ENCODE measurements at places on chromosomes 11 and 22.

GRCh38 chr11:60498853-60499252 is 6.3 kb downstream of the MS4A12 start:
- DNase-seq = no peak

GRCh38 chr22:30228509-30229359 is 17.8 kb downstream of the LIF start:
- no peak for DNase-seq

DNA sequence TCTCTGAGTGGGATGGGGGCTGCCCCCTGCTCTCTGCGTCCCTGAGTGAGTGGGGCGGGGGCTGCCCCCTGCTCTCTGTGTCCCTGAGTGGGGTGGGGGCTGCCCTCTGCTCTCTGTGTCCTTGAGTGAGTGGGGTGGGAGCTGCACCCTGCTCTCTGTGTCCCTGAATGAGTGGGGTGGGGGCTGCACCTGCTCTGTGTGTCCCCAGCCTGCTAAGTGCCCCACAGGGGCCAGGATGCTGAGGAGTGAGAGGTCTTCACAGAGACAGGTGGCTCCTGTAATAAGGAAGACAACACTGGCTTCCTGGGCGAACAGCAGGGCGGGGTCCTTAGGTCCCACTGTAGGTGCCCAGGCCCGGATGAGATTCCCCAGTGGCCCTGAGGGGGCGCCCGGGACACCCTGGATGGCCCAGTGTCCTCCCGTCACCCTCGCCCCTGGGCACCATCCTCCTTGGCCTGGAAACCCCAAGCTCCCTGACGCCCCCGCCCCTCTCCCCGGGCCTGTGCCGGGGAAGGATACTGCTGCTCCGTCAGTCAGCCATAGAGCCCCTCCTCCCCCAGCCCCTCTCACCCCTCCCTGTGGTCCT is 3.8 kb upstream of the CCDC188 start:
- DNase-seq = peak; percentile 72

DNA sequence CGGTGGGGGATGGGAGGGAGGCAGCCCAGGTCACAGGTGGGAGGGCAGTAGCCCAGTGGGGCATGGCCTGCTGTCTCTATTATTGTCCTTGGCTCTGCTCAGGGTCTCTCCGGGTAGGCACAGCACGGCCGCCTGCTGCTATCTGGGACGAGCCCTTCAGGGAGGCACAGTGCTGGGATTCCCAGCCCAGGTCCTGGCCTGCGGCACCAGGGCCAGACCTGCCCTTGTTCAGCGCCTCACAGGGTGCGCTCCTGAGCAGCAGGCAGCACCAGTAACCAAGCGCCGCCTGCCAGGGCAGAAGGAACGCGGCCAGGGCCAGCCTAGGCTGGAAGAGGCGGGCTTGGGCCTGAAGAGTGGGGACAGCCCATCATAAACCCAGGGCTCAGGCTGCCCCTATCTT is 151.0 kb downstream of the MPPED1 start:
- no peak for DNase-seq

DNA sequence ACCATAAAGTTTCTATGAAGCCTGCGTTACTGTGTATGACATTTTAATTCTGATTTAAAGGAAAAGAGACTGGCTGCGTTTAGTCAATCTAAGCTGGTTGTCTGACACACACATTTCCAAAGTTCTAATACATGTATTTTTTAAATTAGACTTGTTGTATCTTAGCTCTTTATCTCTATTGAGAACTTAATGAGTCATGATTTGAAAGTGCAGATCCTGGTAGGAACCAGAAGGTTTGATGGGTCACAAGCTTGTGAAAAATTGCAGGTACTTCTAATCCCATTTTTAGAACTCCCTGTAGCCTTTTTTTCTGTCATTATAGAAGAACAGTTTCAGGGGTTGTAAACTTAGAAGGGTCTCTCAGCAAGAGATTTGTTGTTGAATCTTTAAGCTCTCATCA is 210.3 kb downstream of the DDX10 start:
- no peak for DNase-seq

- DNase-seq = no peak
Measured at GRCh38 chr11:60863550-60864521, 3.5 kb upstream of the ZP1 start.

DNA sequence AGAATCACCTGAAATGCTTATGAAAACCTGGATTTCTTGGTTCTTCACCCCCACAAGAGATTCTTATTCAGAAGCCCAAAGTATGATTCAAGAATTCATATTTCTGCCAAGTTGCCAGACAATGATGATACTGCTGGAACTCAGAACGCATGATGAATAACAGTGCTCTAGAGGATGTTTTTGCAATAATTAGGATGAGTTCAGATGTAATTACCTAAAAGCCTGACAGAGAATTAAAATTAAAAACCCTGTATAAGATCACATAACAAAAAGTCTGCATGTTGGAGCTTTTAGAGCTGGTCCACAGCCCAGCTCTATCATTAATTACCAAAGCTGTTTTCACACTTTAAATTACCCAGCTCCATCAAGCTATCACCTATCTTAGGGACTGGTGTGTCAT is 211.8 kb downstream of the LUZP2 start:
- no peak for DNase-seq

GRCh38 chr11:59559886-59560285 is 48.5 kb downstream of the OR4D9 start:
- no peak for DNase-seq

DNA sequence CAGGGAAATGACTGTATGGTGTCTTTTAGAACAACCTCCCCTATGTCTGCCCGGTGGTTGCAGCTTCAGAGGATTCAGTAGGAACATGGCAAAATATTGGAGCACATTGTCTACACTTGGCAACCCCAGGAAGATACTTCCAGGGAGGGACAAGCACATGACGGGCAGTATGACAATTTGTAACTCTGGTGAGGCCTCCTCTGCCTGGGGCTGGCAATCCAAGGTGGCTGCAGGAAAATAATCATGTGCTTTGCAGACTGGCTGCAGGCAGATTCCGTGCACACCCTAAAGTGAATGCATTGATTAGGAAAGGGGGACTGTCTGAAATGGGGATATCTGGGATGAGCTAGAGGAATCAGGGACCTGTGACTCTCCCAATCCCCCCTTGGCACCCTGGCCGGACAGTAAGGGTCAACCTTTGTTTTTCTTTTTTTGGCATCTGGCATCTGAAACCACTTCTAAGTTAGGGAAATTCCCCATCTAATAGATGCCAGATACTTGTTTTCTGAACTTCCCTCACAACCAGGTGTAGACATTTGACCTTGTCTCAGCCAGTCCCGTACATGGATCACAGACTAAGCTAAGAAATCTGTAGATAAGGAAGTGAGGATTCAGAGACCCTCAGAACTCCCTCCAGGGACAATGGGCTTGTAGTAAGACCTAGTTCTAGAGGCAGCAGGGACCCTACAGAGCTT is 10.5 kb upstream of the PHOX2A start:
- no peak for DNase-seq

- no peak for DNase-seq
Measured at GRCh38 chr11:86565801-86566312, 106.6 kb downstream of the ME3 start.

Data from BE2C (cell line).